ENCODE measurements at places on chromosomes 12 and 14.

GRCh38 chr12:25690996-25691864 is 138.1 kb upstream of the LMNTD1 start:
- DNase-seq, result no peak

- DNase-seq, result no peak
Observed at GRCh38 chr14:20798318-20798717, 4.3 kb downstream of the RNASE1 start.

DNA sequence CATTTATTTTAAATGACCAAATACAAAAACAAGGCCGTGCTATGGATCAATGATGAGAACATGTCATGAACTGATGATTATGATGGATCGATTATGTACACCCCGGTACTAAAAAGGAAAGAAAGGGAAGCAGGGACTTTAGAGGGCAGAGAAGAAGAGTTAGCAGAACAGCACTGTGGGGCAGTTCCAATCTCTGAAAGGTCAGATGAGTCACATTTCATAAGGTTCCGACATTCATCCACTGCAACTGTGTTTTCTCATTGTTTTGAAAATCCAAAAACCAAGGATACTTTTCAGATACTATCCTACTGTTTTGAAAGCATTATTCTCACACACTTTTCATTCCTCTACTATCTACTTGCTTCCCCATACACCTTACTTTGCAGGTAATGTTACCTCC is 169.3 kb downstream of the STXBP6 start:
- DNase-seq, result no peak

- no peak for DNase-seq
Observed at GRCh38 chr12:19307451-19307850, 131.8 kb upstream of the AEBP2 start.

- no peak for DNase-seq
Observed at GRCh38 chr12:6080149-6081045, 44.1 kb downstream of the VWF start.

DNA sequence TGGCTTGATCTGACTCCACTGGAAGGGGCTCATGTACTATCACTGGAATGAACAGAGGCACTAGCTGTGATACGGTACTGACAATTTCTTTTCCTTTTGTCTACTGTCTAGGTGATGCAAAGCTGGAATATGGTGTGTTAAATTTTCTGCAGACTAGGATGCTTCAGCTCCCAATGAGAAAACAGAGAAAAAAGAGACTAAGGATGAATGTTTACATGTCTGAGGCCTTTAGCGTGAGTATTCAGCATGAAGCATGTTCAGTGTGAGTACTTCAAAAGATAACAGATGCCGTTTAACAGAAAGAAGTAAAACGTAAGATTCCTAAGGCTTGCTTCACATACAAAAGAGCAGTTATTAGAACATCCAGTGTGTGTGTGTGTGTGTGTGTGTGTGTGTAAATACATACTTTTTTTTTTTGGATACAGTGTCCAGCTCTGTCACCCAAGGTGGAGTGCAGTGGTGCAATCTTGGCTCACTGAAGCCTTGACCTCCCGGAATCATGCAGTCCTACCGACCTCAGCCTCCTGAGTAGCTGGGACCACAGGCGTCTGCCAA is 92.3 kb upstream of the FERMT2 start:
- no peak for DNase-seq

DNA sequence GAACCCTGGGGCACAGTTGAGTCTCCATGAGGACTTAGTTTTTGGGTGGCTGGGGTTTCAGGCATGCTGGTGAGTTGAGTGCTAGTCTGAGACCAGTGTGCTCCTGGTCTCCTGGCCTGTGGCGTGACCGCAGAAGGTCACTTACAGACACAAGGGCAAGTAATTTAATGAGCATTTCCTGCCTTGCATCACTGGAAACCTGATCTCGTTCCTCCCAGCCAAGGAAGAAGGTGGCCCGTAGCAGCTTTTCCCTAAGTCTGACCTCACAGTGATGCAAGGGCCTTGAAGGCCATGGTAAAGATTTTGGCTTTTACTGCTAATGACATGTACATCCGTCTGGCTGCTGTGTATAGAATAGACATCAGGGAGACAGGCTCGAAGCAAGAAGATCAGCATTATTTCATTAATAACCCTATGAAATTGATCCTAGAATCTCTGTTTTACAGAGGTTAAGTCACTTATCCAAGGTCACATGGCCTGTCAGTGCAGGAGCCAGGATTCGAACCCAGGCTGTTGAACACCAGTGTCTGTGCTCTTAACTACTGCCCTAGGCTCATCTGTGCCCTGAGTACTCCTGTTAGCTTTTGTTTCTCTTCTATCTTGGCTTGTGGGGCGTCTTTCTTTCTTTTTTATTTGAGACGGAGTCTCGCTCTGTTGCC is 4.6 kb downstream of the TMEM120B start:
- DNase-seq, result no peak

DNA sequence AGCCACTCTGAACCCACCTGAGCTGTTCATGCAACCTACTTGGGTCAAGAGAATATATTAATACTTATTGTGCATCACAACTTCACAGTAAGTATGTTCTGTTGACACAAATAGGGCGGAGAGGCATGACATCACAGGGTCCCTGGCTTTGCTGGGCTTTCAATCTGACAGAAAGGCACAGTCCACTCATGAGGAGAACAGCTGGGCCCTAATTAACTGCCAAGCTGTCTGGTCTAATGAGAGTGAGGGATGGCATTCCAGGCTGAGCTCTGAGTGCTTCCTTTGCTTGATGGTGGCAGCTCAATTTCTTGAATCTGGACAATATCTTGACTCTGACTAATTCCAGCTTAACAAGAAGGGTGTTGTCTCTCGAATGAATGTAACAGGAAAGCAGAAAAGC is 2.0 kb downstream of the EFCAB11 start:
- no peak for DNase-seq

GRCh38 chr14:39957290-39957689 is 525.1 kb upstream of the FBXO33 start:
- no peak for DNase-seq

GRCh38 chr12:26396402-26396801 is 201.0 kb downstream of the SSPN start:
- no peak for DNase-seq

DNA sequence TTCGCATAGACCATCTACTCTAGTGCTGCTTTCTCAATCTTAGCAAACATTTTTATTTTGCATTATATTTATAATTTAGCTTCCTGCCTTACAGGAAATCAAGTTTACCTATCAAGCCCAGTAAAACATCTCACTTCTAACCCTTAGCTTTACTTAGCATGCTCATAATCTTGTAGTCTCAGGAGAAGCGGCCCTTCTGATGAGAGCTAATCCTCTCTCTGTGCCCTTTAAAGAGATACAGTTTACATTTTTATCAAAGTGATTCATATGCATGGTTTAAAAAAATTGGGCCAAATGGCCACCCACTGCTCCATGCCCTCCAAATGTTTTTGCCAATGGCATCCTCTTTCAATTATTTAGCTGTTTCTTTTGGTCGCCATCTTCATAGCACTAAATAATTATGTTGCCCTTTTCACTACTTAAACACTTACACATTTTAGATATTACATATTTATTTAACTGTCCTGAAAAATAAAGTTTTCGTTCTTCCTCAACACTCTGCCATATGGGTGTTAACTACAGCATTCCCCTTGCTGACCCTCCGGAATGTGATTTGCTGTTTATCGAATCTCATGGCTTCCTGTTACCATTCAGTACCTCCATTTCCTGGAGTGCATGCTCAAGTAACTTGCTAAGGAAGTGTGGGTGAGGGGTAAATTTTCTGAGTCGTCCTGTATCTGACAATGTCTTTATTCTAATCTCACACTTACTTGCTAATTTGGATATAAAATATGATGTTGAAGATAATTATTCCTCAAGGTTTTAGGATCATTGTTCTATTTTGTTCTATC is 29.3 kb downstream of the YLPM1 start:
- DNase-seq, result no peak

DNA sequence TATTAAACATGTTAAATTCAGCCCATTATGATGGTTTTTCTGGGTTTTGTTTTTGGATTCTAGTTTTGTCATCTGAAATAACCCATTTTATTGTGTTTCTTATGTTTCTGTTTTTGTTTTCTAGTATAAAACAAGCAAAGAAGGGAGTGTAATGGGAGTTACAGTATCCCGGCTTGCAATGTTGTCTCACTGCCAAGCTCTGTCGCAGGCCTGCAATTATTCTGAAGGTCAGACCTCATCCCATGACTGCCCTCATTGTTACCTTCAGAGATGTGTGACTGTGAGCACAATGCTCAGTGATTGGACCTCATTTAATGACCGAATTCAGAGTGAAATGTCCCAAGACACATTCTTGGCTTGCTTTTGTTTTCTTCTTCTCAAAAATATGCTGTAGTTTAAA is 73.0 kb upstream of the ATF1 start:
- DNase-seq, result no peak

- no peak for DNase-seq
Observed at GRCh38 chr12:2668816-2669215, 126.0 kb upstream of the FKBP4 start.

GRCh38 chr12:72297666-72298065 is 25.5 kb downstream of the TRHDE start:
- DNase-seq, result no peak

DNA sequence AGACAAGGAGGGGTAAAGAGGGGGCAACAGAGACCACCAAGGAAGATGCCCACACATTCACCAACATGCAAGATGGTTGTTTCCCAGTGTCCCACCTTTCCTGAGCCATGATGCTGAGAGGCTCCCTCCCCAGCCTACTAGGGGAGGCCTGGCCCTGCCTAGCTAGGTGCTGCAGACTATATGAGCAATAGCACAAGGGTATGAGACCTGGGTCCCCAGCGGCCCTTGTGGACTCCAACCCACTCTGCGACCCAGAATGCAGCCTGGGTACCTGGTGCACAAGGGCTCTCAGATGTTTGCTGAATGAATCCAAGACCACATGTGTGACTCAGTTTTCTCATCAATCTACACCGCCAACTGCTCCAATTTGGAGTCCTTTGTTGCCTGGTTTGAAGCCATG is 13.9 kb downstream of the TGFB3 start:
- no peak for DNase-seq

DNA sequence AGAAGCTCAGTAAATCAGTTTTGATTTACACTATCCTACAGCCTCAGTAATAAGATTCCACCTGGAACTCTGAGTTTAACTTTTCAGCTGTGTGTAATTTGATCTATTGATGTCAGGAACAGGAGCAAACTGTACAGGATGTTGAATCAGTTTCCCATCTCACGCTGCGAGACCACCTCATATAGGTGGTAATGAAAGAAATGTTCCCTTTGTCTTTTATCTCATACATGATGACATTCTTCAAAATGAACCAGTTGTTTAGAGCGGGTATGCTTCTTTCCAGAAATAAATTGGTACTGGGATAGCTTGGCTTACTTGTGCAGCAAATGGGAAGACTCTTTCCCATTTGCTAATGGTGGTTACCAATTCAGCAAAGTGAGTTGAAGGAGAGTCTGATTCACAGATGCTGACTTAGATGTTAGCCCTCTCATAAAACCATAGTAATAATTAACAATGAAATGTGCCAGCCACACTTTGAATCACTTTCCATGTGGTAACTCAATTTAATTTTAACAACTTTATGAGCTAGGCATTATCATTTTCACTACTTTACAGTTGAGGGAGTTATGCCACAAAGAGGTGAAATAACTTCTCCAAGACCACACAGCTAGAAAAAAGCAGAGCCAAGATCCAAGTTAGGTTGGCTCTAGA is 251.5 kb downstream of the PAWR start:
- DNase-seq, result no peak

- DNase-seq, result no peak
Observed at GRCh38 chr14:42428996-42429395, 822.3 kb downstream of the LRFN5 start.

- DNase-seq, result no peak
Observed at GRCh38 chr14:105207996-105208737, 27.1 kb upstream of the NUDT14 start.

GRCh38 chr12:10190558-10191388 is 11.9 kb downstream of the TMEM52B start:
- no peak for DNase-seq

GRCh38 chr12:46998811-46999368 is 80.5 kb upstream of the PCED1B start:
- DNase-seq, result peak; percentile 40

- DNase-seq, result no peak
Observed at GRCh38 chr14:26709019-26709418, 111.2 kb upstream of the NOVA1 start.

DNA sequence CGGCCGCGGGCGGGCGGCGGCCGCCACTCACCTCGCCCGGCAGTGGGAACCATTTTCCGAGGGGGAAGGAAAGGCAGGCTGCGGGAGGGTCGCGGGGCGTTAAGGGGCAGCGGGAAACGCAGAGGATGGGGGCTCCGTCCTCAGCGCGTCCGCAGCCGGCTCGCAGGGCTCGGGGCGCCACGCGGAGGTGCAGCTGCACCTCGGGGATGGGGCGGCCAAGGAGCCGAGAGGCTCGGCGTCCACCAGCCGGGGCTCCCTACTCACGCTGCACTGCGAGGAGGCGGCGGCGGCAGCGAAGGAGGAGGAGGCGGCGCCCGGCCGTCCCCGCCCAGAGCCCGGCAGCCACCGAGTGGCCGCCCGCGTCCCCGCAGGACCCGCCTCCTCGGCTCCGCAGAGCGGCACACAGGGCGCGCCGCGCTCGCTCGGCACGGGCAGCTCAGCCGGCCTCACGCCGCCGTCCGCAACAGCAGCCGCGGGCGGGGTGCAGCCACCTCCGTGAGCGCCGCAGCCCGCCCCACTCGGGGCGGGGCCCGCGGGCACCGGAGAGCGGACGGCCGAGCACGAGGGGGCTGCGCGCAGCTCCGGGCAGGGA is at the start of gene ATP2B1:
Gene ATP2B1, minus strand, starts transcription at position 274 of the 592 bp plus-strand sequence. CDS start 52,952 bp downstream, outside the sequence.
- peak; percentile 76 for DNase-seq

GRCh38 chr12:86257134-86257533 is 943 bp upstream of the MGAT4C start:
- DNase-seq, result no peak

- DNase-seq, result no peak
Observed at GRCh38 chr14:75428230-75429104, 645 bp downstream of the JDP2 start.

- no peak for DNase-seq
Observed at GRCh38 chr14:77203611-77204458, 22.2 kb downstream of the TMEM63C start.

DNA sequence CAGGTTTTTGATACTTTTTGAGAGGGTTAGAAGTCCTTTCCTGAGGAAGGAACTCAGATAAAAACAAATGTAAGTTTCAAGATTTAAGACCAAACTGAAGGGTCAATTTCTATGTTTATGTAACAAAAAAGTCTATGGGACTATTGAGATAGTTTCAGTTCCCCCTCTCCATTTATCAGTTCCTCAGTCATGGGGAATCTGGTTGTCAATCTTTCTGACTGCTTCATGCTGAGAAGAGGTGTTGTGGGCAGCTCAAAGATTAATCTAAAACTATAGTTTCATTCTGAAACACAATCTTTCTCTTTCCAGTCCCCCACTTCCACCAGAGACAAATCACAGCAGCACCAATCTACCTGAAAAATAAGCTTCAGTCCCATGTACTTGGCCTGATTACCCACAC is 93.7 kb downstream of the KCNMB4 start:
- no peak for DNase-seq
